ENCODE measurements at places on chromosomes 2 and 18.

GRCh38 chr2:214747992-214748391, 61.5 kb downstream of the BARD1 start:
- H3K27me3 ChIP-seq, result no peaks in the 10 kb centered on the region
- H3K4me3 ChIP-seq, result no peak overlapping the region
- no peak overlapping the region for H3K27ac ChIP-seq

- H3K27me3 ChIP-seq, result no peaks in the 10 kb centered on the region
- peaks cover 32% of the 10 kb centered on the region for H3K4me1 ChIP-seq
- peaks cover 2% of the 10 kb centered on the region for H3K36me3 ChIP-seq
- no peak overlapping the region for H3K27ac ChIP-seq
- DNase-seq, result no peak
- H3K4me3 ChIP-seq, result no peak overlapping the region
These were observed 39.2 kb downstream of the GALNT1 start for GRCh38 chr18:35620765-35621164.

DNA sequence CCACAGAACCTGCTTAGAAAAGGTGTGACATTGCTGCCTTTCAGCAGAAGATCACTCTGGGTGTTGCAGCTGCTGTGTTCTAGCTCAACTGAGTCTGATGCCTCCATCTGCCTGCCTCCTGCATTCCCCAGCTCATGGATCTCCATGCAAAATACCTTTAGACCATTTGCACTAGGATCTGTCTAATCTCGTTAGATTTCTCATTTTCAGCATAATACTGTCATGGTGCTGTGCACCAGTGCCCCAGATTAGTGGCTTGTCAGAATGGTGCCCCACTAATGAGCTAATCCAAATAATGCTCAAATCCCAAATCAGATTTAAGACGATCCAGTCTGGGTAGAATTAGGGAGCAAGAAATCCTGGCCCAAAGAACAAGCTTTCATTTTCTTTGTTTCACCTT, 284.4 kb upstream of the PARD3B start:
- peaks cover 42% of the 10 kb centered on the region for H3K27me3 ChIP-seq
- no peak for DNase-seq
- no peak overlapping the region for H3K27ac ChIP-seq
- no peak overlapping the region for H3K4me3 ChIP-seq
- H3K4me1 ChIP-seq, result no peaks in the 10 kb centered on the region
- H3K36me3 ChIP-seq, result no peaks in the 10 kb centered on the region

DNA sequence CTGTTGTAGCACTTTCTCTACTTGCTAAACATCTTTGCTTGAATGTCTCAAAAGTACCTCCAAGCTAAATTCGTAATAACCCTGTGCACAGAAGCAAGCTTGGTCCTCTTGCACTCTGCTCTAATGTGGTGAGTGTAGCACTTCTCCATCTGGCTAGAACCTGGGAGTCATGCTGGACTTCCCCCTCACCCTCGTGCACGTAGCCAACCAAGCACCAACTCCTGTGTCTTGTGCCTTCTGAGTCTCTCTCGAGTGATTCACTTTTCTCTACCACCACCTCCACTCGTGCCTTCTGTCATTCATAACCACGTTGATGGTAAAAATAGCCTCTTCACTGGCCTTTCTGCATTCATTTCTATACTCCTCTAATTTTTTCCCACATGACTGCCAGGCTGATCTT, 91.9 kb upstream of the KCNE4 start:
- no peaks in the 10 kb centered on the region for H3K4me1 ChIP-seq
- no peak overlapping the region for H3K4me3 ChIP-seq
- H3K27ac ChIP-seq, result no peak overlapping the region
- DNase-seq, result no peak
- H3K27me3 ChIP-seq, result peaks cover 14% of the 10 kb centered on the region
- no peaks in the 10 kb centered on the region for H3K36me3 ChIP-seq

GRCh38 chr2:45852450-45853150, 201.1 kb downstream of the PRKCE start:
- H3K36me3 ChIP-seq, result peaks cover 21% of the 10 kb centered on the region
- no peak overlapping the region for H3K27ac ChIP-seq
- peaks cover 32% of the 10 kb centered on the region for H3K4me1 ChIP-seq
- no peak overlapping the region for H3K4me3 ChIP-seq
- H3K27me3 ChIP-seq, result no peaks in the 10 kb centered on the region

DNA sequence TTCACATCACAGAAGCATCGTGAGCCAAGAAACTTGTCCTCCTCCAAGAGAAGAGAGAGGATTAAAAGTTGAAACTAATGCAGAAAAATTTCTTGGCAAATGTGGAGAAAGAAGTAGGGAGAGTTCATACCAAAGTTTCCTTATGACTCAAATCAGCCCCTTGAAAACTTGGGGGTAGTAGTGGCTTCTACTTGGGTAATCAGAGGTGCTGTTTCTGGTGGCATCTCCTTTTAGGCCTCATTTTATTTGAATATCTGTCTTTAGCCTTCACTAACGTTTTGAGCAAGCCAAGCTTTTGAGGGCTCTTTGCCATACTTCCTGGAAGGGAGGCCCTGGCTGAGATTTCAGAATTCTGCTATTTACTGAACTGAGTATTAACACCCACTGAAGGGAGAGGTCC, 515.3 kb upstream of the MEX3C start:
- DNase-seq, result no peak
- no peak overlapping the region for H3K4me3 ChIP-seq
- no peaks in the 10 kb centered on the region for H3K4me1 ChIP-seq
- no peaks in the 10 kb centered on the region for H3K27me3 ChIP-seq

DNA sequence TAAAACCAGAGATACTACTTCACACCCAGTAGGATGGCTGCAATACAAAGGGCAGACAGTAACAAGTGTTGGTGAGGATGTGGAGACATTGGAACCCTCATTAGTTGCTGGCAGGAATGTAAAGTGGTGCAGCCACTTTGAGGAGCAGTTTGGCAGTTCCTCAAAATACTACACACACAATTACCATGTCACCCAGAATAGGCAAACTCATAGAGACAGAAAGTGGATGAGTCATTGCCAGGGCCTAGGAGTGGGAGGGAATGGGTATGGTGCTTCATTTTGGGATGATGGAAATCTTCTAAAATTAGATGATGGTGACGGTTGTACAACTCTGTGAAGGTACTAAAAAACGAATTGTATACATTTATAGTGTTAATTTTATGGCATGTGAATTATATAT, 54.8 kb downstream of the ATP9B start:
- peaks cover 34% of the 10 kb centered on the region for H3K36me3 ChIP-seq
- H3K4me3 ChIP-seq, result no peak overlapping the region
- no peak for DNase-seq
- no peaks in the 10 kb centered on the region for H3K4me1 ChIP-seq
- no peak overlapping the region for H3K27ac ChIP-seq

- H3K4me1 ChIP-seq, result no peaks in the 10 kb centered on the region
- H3K27me3 ChIP-seq, result no peaks in the 10 kb centered on the region
- peaks cover 21% of the 10 kb centered on the region for H3K36me3 ChIP-seq
- no peak overlapping the region for H3K4me3 ChIP-seq
- no peak for DNase-seq
These were observed 15.6 kb upstream of the CNDP1 start for GRCh38 chr18:74518456-74519295.

DNA sequence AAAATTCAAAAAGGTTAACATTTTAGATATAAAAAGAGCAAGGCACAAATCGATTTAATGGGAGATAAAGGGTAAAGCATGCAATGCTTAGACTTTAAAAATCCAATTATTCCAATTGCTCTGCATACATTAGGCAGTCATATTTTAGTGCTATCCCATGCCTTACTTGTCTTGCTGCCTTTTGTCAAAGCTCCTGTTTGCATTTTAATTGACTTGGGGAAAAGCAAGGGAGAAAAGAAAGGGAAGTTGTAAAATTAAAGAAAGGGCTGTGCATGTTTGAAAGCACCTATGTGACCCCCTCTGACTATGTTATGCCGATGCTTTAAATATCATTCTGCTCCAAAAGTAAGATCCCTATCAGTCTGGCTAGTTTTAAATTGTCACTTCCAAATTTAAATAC, 193.7 kb upstream of the VWC2L start:
- no peaks in the 10 kb centered on the region for H3K27me3 ChIP-seq
- no peak overlapping the region for H3K4me3 ChIP-seq
- H3K4me1 ChIP-seq, result no peaks in the 10 kb centered on the region

DNA sequence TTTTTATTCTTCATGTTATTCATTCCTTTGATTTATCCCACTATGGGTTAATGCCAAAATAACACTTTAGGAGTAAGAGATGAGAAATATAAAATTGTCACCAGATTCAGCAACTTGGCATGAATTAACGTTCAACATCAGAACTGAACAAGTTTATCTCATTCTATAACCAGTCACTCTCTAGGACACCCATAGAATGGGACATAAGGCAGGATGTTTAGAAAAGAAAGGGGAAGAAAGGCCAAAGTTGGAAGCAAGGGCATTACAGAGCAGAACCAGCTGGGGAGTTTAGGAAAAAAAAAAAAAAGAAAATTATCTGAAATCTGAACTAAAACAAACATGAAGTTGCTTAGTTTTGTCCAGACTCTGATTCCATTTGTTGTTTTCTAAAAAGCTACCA, 211.0 kb downstream of the PMAIP1 start:
- no peaks in the 10 kb centered on the region for H3K4me1 ChIP-seq
- DNase-seq, result no peak
- H3K27me3 ChIP-seq, result no peaks in the 10 kb centered on the region
- no peak overlapping the region for H3K27ac ChIP-seq

DNA sequence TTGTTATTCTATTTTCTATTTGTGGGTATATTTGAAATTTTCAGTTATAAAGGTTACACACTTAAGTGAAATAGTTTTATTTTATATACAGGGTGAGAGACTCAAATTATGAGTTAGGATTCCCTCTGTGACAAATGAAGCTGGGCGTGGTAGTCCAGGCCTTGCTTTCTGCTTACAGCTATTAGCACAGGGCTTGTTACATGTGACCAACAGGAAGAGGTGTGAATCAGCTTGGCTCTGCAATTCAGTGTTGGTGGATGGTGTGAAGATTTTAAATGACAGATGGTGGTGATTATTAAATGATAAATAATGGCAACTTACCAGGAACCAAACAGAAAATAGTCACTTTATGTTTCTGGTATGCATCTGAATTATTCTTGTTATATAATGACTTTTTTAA, 64.4 kb upstream of the NOSTRIN start:
- no peak overlapping the region for H3K4me3 ChIP-seq
- H3K27me3 ChIP-seq, result no peaks in the 10 kb centered on the region
- H3K4me1 ChIP-seq, result peaks cover 2% of the 10 kb centered on the region
- no peak overlapping the region for H3K27ac ChIP-seq
- peaks cover 2% of the 10 kb centered on the region for H3K36me3 ChIP-seq

GRCh38 chr2:224772494-224772893, 56.3 kb upstream of the CCDC195 start:
- no peak for DNase-seq
- peaks cover 84% of the 10 kb centered on the region for H3K36me3 ChIP-seq
- no peak overlapping the region for H3K27ac ChIP-seq
- no peak overlapping the region for H3K4me3 ChIP-seq
- H3K27me3 ChIP-seq, result no peaks in the 10 kb centered on the region
